ENCODE measurements at places on chromosomes 4 and X.

DNA sequence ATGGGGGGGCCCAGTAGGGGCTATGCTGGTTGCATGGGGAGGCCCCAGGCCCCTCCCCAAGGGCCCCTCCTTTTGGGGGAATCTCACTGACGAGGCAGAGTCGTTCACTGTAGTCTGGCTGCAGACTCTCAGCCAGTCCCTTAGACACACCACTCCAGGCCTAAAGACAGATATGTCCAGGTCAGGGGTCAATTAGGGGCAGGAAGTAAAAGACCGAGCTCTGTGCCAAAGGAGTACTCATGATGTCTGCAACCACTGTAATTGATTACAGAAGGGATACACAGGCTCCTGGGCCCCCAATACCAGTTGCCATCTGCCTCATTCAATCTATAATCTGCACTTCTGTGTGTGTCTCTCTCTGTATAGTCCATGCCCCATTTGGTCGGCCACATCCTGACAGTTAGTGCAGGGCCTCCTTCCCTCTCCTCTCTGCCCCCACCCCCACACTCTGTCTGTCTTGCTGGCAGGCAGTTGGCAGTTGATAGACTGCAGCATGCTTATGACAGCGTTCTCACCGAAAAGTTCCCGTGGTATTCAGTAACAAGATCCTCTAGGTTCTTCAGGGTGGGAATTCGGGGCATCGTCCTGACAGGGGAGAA lies 1.3 kb upstream of the CXorf65 start:
- DNase-seq: no peak

DNA sequence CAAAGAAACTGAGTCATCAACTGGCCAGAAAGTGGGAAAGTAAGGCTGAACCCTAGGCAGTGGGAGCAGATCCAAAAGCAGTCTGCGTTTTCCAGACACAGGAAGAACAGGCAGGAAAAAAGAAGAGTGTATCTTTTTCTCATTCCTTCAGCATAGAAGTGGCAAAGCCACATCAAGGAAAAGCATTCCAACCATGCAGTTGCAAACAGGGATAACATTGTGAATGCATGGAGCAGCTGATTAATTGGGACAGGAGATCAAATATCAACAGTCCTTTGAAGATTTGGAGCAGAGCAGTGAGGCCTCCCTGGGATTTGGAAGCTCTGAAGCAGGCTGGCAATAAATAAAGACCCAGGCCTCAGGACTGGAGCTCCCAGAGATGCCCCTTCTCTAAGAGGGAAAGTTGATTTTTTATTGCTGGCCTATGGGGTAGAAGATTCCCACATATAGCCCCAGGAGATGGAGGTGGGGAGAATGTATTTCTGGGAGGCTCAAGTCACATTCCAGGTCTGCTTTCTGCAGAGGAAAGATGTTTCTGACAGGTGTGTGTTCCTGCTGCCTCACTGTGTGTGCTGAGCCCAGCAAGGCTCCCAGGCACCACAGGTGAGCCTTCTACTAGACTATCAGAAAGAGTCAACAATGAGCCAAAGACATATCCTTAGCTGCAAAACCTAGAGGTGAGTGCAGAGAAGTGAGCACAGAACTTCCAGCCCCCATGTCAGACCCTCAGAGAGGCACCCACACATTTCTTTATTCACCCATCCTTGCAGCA lies 222.5 kb downstream of the RAB28 start:
- no peak for DNase-seq

- no peak for DNase-seq
Measured at GRCh38 chr4:124278477-124278876, 434.1 kb downstream of the ANKRD50 start.

DNA sequence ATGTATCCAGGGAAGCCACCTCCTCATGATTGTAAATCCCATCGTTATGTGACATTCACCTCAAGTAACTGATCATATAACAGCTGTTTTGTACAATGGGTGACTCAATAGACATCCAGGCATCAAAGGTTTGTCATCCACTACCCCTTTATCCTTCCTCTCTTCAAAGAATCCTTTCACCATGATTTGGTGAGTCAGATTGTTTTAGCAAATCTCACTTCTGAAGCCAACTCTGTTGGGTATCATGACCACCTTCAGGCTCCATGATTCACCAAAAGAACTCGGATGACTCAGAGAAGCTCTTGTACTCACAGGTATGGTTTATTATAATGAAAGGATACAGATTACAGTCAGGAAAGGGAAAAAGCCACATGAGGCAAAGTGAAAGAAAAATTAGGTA lies 132.1 kb downstream of the PWWP3B start:
- no peak for DNase-seq

DNA sequence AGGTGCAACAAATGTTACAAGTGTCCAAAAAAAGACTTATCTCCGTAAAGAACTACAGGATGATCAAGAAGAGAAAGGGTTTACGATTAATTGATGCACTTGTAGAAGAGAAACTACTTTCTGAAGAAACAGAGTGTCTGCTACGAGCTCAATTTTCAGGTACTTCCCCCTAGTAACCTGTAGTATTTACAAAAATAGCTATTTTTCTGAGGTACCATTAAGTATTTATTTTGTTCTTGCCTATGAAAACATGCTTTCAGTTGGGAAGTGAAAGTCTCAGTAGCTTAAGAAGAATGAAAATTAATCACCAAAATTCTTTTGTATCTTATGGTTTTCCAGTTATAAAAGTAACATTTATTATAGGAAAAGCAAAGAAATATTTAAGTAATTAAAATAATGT lies 5.9 kb downstream of the THAP9 start:
- no peak for DNase-seq

- DNase-seq: no peak
Measured at GRCh38 chr4:20698382-20698781, 1.9 kb upstream of the PACRGL start.

GRCh38 chrX:133754657-133755056 lies 230.7 kb downstream of the GPC3 start:
- DNase-seq: no peak

DNA sequence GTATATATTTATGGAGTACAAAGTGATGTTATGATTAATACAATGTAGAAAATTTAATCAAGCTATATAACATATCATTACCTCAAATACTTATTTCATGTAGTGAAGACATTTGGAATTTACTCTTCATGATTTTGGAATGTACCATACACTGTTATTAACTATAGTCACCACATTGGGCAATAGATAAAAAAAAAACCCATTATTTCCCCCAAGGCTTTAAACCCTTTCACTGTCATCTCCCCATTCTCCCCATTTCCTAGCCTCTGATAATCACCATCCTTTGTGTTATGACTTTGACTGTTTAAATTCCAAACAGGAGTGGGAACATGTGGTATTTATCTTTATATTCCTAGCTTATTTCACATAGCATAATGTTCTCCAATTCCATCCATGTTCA lies 2189.1 kb upstream of the AGA start:
- no peak for DNase-seq

- DNase-seq: no peak
Measured at GRCh38 chr4:143253166-143253565, 68.4 kb downstream of the USP38 start.

- DNase-seq: no peak
Measured at GRCh38 chrX:31061091-31061490, 10.8 kb downstream of the FTHL17 start.

DNA sequence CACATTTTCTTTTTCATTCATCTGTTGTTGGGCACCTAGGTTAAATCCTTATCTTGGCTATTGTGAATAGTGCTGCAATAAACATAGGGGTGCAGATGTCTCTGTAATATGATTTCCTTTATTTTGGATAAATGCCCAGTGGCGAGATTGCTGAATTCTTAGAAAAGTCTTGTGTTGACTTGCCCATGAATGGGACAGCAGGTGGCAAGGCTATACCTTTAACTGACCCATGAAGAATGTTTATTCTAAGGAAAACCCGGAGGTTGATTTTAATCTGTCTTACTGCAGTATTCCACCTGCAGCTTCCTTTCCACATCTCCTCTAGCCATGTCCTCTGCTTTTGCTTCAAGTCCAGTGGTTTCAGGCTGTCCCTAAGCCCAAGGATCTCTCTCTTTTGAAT lies 220.6 kb downstream of the SNCA start:
- no peak for DNase-seq

GRCh38 chrX:27276751-27277150 lies 186.4 kb downstream of the PPP4R3C start:
- no peak for DNase-seq

DNA sequence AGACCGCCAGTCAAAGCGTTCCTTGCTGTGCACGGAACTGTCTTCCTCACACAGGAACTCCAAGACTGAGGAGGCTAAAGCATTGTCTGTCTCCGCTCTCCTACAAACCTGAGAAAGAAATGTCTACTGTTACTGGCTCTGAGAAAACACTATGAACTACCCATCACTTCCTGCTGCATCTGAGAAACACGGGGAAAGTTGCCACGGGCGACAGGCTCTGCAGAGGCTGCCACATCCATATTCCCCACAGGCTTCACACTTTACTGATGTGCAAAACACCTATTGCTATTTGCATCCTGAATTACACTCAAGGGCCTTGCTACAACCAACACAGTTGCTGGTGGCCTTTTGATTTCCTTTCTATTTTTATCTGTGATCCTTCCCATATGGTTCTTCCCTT lies 59.0 kb downstream of the AFAP1 start:
- no peak for DNase-seq

DNA sequence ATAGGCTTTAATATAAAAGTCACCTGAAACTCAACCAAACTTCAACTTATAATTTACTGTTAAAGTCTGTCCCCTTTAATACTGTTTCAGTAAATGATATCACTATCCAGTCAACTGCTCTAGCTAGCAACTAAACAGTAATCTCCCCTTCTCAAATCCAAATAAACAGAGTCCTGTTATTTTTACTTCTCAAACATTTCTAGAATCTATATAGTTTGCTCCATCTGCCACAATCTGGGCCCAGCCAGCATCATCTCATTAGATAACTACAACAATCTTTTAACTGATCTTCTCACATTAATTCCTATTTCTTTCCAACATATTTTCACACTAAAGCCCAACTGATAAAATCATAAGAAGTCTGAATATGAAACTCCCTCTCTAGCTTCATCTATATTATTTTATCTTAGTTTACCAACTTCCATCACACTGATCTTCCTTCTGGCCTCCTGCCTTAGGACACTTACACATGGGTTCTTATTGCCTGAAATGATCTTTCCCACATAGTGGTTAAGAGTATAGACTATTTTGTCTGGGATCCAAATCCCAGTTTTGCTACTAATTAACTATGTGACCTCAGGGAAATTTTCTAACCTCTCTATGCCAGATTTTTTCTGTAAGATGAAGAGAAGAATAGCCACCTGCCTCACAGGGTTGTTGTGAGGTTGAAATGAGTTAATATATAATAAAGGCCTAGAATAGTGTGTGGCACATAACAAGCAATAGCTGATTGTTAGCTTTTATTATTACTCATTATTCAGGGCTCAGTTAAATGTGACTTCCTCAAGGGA lies 18.6 kb downstream of the TBCK start:
- no peak for DNase-seq

- no peak for DNase-seq
Measured at GRCh38 chrX:16985286-16985685, 38.8 kb downstream of the REPS2 start.

GRCh38 chrX:22105231-22105630 lies 73.1 kb downstream of the PHEX start:
- DNase-seq: no peak

DNA sequence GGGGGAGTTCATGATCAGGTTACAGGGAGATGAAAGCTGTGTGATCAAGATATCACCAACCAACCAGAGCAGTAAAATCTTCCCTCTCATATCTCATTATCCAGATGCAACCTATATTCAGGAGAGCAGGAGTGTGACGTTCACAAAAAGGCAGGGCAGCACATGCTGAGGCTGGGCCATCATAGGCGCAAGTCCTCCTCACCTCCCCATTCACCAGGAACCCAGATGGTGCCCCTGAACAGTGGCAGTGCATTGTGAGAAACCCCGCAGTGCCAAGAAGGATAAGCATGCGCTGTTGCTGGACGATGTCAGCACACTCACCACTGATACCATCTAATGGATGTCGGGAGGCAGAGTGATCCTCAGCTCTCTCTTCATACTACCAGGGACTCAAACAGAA lies 170.9 kb downstream of the COL25A1 start:
- DNase-seq: no peak

- no peak for DNase-seq
Measured at GRCh38 chr4:2065106-2065930, 6.2 kb downstream of the NAT8L start.

GRCh38 chrX:136166221-136166855 lies 19.0 kb downstream of the FHL1 start:
- DNase-seq: no peak

GRCh38 chrX:109886122-109886761 lies 116.7 kb upstream of the TMEM164 start:
- DNase-seq: no peak

GRCh38 chr4:186201535-186202230 lies 10.3 kb downstream of the CYP4V2 start:
- DNase-seq: no peak

- DNase-seq: no peak
Measured at GRCh38 chr4:182825003-182825402, 92.2 kb downstream of the DCTD start.

- no peak for DNase-seq
Measured at GRCh38 chrX:1734806-1735205, 119.9 kb downstream of the ASMT start.

GRCh38 chrX:46722742-46723568 lies 36.0 kb downstream of the SLC9A7 start:
- no peak for DNase-seq

DNA sequence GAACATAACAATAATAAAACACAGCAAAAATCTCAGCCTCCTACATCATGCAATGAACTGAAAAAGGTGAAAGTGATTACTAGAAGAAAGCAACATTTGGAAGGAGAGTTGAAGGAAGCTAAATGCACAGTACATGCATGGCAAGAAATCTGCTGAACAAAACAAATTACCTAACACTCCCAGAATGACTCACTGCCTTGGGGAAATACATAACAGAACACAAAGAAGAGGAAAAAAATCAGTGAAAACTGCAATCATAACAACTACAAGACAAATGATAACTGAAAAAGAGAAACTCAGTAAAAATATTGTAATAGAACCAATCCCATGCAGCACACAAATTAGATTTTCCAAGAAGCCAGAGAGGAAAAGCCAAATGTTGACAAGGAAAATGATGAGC lies 1513.2 kb downstream of the ARAP2 start:
- no peak for DNase-seq

DNA sequence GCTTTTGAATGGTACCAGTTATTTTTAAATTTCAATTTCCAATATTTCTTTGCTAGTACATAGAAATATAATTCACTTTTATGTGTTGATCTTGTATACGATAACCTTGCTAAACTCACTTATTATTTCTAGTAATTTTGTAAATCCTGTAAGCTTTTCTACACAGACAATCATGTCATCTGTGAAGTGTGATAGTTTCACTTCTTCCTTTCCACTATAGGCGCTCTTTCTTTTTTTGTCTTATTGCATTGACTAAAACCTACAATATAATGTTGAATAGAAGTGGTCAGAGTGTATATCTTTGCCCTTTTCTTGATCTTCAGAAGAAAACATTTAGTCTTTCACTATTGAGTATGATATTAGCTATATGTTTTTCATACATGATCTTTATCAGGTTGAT lies 76.6 kb downstream of the ZNF182 start:
- DNase-seq: no peak

All from GOT3 (cell line).